Eye (tissue), 1 donor: ENCODE measurements at places on chromosomes 3 and 15.

- DNase-seq = no peak
Observed at GRCh38 chr3:193884652-193885051, 251.3 kb upstream of the HES1 start.

DNA sequence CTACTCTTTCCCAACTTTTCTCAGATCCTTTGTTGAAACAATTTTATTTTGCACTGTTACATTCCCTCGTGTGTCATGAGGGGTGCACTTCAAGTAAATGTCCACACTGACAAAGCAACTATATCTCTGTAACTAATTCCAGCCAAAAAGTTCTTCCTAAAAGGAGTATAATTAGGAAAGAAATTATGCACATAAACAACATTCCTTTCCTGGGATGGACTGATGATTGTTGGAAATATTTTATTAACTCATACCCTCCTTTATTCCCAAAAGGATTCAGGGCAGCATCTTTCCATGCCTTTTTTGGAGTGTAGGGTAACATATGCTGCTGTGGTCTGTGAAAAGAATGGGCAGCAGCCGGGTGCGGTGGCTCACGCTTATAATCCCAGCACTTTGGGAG, 426.1 kb upstream of the THBS1 start:
- DNase-seq = no peak

DNA sequence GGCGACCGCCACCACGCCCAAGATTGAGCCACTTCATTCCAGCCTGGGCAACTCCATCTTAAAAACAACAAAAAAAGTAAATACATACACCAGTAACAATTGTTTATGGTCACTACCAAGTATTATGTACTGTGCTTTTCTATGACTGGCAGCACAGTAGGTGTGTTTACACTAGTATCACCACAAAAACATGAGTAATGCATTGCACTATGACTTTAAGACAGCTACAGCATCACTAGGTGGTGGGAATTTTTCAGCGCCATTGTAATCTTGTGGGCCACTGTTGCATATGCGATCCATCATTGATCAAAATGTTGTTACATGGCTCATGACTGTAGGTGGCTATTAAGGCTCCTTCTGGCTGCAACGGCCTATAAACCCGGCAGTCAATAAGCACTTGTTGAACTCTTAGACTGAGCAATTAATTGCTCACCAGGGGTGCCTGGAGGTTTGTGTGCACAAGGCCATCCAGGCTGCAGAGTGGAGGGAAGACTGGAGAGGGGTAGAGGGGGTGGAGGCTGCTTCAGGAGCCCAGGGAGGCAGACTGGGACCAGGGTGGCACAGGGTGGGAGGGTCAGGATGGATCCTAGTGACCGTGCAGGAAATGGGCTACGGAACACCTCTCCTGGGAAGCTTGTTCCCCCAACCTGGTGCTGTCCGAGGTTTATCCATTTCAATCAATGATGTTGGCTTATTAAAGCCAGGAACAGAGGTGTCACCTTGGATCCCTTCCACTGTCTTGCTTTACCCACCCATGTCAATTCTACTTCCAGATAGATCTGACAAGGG, 17.9 kb upstream of the COPG1 start:
- no peak for DNase-seq

GRCh38 chr3:82773207-82773606, 1011.8 kb upstream of the GBE1 start:
- DNase-seq = no peak
